Left hindlimb (tissue), 1 donor: ENCODE measurements at places on chromosomes 1 and 21.

GRCh38 chr1:151972542-151973248 lies 21.0 kb downstream of the S100A10 start:
- DNase-seq = no peak

DNA sequence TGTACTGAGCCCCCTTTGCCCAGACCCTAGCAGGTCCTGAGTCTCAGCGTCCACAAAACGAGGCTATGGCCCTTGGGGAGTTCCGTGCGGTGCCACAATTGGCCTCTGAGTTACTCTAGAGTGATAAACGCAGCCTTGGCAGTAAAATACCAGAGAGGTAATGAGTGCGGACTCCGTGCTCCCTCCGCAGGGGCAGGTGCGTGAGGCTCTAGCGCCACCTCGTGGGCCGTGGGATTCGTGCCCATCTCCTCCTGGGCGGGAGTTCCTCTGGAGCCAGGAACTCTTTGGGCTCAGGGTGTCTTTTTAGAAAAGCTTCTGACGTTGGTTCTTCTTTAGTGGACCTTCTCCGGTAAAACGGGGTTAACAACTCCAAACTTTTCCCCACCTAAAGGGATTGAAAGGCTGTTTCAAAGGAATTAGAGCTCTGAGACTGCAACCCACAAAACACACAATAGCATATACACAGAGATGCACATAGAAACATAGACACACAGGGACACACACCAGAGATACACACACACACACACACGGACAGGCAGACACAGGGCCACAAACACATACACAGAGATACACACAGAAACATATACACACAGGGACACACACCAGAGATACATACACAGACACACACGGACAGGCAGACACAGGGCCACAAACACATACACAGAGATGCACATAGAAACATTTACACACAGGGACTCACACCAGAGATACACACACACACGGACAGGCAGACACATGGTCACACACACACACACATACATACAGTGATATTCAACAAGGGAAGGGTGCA lies 99.4 kb downstream of the KCNJ15 start:
- peak; percentile 82 for DNase-seq

DNA sequence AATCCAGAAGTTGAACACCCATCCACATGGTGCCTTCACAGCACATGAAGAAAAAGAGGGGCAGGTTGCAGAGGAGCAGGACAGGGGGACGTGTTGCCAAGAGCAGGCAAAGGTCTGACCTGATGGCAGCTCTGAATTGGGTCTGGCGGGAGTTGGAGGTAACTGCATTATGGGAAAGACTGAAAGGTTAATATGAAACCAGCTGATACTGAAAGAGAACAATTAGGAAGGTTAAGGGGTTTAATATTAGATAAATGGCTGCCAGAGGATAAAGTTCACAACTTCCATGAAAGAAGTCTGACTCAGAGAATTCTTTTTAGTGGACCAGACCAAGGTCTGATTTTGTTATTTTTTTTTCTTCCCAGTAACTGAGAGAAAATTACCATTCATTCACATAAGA lies 76.1 kb downstream of the CD58 start:
- no peak for DNase-seq

GRCh38 chr21:36640721-36641244 lies 58.1 kb upstream of the SIM2 start:
- DNase-seq = no peak

DNA sequence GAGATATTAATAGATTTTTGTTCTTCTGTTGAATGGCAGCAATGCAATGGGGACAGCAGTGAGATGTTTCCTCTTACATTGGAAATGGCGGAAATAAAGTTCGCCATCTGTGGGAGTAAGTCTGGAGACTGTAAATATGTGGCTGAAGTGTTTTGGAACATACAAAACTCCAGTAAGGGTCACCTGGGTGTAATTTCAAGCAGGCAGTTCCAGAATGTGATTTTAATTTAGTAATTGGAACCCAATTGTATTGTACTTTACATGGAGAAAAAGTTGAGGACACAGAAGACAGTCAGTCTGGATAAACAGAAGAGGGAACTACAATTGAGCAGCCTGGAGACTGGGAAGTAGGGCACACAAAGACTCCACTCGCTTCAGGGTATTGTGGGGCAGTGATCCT lies 108.6 kb downstream of the NTMT2 start:
- DNase-seq = no peak

DNA sequence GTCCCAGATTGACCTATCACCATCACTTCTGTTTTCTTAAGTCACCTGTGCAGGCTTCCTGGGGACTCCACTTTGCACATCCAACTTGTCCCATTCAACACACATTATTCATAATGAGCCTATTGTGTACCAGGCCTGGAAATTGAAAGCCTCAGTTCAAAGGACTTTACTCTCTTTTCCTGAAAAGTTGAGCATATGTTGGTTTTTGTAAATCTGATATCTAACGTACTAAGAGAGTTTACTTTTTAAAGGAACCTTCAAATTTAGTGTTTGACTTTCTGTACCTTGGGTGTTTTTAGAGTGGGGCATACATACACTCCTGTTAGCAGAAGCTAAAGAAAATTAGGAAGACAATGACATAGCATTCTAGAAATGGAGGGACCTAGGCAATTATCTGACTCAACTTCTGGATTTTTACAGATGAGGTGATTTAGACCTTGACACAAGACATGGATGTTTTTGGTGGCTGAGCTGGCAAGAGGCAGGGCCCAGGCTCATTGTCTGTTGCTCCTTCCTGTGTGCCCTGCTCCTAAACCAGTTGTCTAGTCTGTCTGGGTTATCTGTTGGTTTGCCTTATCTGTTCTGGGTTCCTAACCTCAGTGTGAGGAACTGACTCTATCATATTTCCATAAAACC lies 336.5 kb downstream of the RPS6KC1 start:
- DNase-seq = no peak

GRCh38 chr1:65177457-65177856 lies 29.5 kb downstream of the AK4 start:
- DNase-seq = no peak

GRCh38 chr1:8671306-8671917 lies 146.0 kb downstream of the RERE start:
- DNase-seq = peak; percentile 46

DNA sequence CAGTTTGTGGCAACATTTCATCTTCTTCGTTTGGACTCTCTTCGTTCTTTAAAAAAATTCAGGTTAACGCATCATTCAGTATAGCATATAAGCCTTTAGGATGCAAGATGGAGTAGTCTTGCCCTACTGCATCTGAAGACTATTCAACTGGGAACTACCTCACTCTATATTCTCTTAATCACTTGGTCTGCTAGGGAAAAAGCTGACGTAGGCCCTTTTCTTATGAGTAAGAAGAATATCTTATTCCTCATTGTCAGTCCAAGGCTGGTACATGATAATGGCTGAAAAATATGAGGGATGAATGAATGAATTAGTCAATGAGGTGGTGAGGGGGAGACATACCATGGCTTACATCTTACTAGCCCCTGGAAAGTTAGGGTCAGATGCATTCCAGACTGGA lies 294.2 kb downstream of the GPATCH2 start:
- DNase-seq = no peak

GRCh38 chr1:229136822-229137221 lies 134.1 kb upstream of the RAB4A start:
- DNase-seq = no peak

- DNase-seq = no peak
Observed at GRCh38 chr1:146032631-146033219, 11.2 kb upstream of the HJV start.

DNA sequence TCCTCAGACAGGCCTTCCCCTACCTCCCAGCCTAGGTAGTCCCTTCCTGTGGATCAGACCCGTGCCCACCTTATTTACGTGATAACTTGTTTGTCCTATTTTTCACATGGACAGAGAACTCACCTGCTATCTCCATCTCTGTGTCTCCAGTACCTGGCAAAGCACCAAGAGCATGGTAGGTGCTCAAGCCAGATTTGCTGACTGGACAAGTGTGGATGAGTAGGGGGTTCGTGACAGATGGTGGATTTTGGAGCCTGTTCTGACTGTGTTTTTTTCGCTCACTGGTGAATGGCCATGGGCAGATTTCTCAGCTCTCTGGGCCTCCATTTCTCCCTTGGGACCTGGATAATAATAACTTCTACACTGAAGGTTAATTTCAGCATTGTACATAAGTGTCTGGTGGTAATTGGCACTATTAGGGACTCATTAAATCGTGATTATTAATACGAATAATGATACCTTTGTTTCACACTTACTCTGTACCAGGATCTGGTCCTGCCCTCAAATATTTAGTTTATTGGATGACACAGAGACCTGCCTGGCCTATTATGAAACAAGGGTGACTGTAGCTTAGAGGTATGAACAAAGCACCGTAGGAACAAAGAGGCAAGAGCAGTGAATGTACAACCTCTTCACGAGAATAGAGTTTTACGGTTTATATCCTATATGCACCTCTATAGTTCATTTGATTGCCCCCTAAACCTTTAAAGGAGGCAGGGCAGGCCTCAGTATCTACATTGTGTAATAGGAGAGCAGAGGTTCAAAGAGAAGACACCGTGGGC lies 24.5 kb upstream of the SLC26A9 start:
- DNase-seq = no peak

GRCh38 chr1:82587371-82587770 lies 786.6 kb downstream of the ADGRL2 start:
- no peak for DNase-seq

- DNase-seq = no peak
Observed at GRCh38 chr1:147246910-147247655, 4.6 kb downstream of the CHD1L start.

GRCh38 chr1:229440851-229441537 lies 7.1 kb upstream of the ACTA1 start:
- DNase-seq = no peak

GRCh38 chr1:34747638-34747941 lies 7.3 kb upstream of the GJB5 start:
- DNase-seq = no peak

- peak; percentile 46 for DNase-seq
Observed at GRCh38 chr1:218463194-218464156, 118.3 kb downstream of the TGFB2 start.

- no peak for DNase-seq
Observed at GRCh38 chr1:60386249-60386648, 312.7 kb upstream of the C1orf87 start.

DNA sequence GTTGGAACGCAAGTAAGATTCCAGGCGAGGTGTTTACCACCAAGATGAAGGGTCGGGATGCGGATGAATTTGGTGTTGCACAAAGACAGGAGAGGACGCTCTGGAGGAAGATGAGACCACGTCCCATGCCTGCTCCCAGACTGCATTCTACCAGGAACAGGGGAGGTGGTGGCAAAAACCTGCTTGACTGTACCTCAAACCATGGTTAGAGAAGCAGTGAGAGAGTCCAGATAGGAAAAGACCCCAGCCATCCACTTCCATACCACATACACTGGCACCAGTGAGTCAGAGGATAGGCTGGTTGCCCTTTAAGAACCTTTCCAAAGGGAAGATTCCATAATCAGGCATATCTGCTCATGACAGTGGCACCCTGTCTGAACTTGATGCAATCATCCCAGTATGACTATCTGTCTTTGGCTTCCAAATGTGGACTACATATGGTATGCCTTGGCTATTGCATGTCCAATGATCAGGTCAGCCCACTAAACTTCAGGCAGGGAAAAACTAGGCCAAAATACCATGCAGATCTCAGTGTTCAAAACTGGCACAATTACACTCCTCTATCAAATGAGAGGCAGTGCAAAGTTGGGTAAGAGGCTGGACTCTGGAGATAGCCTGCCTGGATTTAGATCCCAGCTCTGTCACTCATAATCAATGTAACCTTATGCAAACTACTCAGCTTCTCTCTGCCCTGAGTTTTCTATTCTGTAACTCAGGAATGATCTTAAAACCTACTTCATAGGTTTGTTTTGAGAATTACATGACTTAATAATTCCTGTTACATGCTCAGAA lies 20.6 kb downstream of the NPR1 start:
- no peak for DNase-seq

GRCh38 chr1:99580451-99580850 lies 65.5 kb upstream of the PALMD start:
- no peak for DNase-seq

DNA sequence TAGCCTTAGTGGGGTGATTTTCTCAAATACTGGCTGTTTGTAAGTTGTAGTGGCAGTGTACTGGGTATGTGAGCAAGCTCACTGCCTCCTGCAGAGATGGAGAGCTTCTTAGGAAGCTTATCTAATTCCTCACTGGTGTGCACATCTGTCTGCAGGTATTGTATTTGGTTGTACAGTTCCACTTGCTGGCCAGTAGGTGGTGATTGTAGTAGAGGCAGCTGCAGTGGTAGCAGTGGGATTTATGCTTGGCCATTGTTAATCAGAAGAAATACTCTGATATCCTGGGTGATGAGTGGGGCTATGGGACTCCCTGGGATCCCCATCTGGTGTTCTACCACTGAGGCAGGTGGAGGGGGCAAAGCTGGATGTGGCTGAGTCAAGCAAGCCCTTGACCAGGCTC lies 276.1 kb upstream of the SPAG17 start:
- no peak for DNase-seq

GRCh38 chr1:3822421-3822820 lies 26.1 kb upstream of the LRRC47 start:
- no peak for DNase-seq

- no peak for DNase-seq
Observed at GRCh38 chr1:185050823-185051451, 5.6 kb downstream of the RNF2 start.

DNA sequence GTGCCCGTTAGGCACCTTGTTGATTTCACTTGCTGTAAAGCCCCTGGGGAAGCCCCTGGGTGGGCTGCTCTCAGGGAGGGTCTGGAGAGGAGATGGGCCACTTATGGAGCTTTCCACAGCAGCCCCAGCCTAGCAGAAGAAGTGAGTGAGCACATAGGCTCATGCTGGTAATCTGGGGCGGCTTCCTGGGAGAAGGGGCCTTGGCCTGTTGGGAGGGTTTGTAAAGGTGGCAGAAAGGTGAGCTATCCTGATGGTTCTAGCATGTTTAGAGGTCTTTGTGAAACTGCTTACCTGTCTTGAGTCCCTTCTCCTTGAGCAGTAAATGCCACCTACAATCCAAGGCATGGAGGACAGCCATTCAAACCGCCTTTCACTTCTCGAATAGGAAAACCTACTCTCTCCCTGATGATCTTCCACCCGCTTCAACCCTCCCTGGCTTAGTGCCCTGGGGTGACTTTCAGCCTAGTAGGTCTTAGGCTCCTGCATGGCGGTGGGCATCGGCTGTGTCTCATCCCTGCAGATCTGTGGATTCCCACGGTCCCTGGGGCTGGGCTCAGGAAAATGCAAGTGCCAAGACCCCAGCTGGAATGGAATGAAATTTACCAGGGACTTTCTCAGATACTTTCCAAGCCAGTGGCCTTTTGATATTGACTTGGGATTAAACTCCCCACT lies 87.6 kb upstream of the SELENON start:
- no peak for DNase-seq
